Upper lobe of left lung (tissue), 6 donors: ENCODE measurements at places on chromosomes 3 and 15. TPM values are rescaled to one million over a fixed set of nuclear protein-coding genes. Genes with fewer than 3 reads are reported as not detected.

The POLR2M gene
- 102 TPM for total RNA-seq

GRCh38 chr3:122397201-122397600 lies 13.2 kb downstream of the FAM162A start:
- no peaks in the 10 kb centered on the region for H3K4me1 ChIP-seq
- no peak overlapping the region for H3K27ac ChIP-seq
- no peaks in the 10 kb centered on the region for H3K36me3 ChIP-seq
- DNase-seq, result no peak
- no peak overlapping the region for H3K4me3 ChIP-seq

GRCh38 chr3:169813757-169814517 lies 1.2 kb upstream of the LRRC34 start:
- no peaks in the 10 kb centered on the region for H3K36me3 ChIP-seq
- H3K4me1 ChIP-seq, result peaks cover 26% of the 10 kb centered on the region
- H3K27me3 ChIP-seq, result no peaks in the 10 kb centered on the region
- H3K27ac ChIP-seq, result no peak overlapping the region
- peak overlapping the region; percentile 76 for H3K4me3 ChIP-seq

DNA sequence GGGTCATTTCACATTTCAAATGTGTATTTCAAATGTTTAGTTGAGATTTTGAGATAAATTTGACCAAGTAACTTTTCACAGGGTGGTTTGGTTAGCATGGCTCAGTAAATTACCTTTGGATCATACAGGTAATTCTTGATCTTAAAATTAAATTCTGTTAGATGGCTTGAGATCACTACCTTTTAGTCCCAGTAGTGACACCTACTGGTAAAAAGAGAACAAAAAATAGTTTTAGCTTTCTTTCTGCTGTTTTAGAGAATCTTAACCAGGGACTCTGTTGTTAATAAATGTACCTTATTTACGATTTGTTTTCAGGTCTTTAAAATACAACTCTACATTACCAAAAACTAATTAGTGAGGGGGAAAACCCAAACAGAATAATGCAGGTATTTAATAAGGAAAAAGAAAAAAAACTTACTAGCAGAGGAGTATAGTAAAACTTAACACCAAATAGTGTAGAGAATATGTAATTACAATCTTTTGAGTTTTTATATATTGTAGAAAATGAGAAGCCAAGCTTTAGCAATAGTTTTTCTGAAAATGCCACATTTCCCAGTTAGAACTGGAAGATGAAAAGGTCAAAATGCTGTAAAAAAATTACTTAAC lies 620.3 kb upstream of the AGTR1 start:
- no peaks in the 10 kb centered on the region for H3K4me1 ChIP-seq
- H3K36me3 ChIP-seq, result no peaks in the 10 kb centered on the region
- no peak overlapping the region for H3K4me3 ChIP-seq
- H3K27ac ChIP-seq, result no peak overlapping the region
- DNase-seq, result no peak

The LEKR1 gene
- 9.1 TPM for total RNA-seq

GRCh38 chr15:82680200-82681102 lies 29.2 kb downstream of the AP3B2 start:
- no peaks in the 10 kb centered on the region for H3K36me3 ChIP-seq
- no peak overlapping the region for H3K27ac ChIP-seq
- H3K4me3 ChIP-seq, result peak overlapping the region; percentile 31
- DNase-seq, result peak; percentile 78
- peaks cover 7% of the 10 kb centered on the region for H3K4me1 ChIP-seq

DNA sequence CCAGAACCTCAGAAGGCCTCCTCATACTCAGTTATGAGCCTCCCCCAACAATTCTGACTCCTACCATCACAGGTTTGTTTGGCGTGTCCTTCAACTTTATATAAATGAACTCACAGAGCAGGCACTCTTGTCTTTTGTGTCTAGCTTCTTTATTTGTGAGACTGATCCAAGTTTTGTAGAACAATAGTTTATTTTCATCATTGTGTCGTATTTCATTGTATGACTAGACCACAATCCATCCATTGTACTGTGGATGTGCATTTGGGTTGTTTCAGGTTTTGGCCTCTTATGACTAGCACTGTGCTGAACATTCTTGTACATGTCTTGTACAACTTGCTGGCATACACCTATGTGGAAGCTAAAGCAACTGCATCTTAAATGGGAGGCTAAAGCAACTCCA lies 292.8 kb upstream of the LYSMD4 start:
- H3K36me3 ChIP-seq, result no peaks in the 10 kb centered on the region
- no peaks in the 10 kb centered on the region for H3K27me3 ChIP-seq
- DNase-seq, result no peak

DNA sequence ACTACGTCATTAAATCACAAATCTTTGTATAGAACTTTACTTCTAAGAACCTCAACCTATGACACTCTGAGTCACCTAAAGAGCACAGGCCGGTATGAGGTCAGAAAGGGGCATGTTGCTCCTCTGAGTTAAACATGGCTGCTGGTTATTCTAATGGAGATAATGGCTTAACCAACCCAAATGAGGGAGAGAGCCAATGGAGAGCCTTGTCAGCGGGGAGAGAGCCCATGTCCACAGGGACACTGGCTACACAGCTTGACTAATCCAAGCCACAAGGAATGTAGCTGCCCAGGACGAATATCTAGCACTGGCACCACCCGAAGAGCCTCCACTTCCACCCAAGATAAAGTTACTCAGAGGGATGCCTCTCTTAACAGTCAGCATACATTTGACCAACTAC lies 77.0 kb upstream of the STAC start:
- DNase-seq, result no peak
- H3K36me3 ChIP-seq, result no peaks in the 10 kb centered on the region
- H3K4me1 ChIP-seq, result no peaks in the 10 kb centered on the region
- no peak overlapping the region for H3K27ac ChIP-seq
- no peaks in the 10 kb centered on the region for H3K27me3 ChIP-seq
- H3K4me3 ChIP-seq, result no peak overlapping the region

The ANKRD63 gene
- not detected for total RNA-seq

DNA sequence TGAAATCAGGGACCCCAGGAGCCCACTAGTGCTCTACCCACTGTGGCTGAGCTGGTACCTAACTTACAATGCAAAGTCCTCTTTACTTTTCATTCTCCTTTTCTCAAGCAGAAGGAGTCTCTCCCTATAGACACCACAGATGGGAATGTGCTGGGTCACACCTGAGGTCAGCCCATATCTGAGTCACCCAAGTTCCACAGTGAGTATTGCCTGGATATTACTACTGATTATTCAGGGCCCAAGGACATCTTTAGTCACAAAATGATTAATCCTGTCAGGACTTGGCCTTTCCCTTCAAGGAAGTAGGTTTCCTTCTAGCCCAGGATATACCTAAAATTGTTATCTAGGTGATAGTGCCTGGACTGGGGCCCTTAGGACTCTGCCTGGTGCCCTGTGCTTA lies 1305.2 kb downstream of the SI start:
- H3K27ac ChIP-seq, result no peak overlapping the region
- H3K27me3 ChIP-seq, result no peaks in the 10 kb centered on the region
- no peaks in the 10 kb centered on the region for H3K36me3 ChIP-seq
- no peak for DNase-seq
- H3K4me1 ChIP-seq, result no peaks in the 10 kb centered on the region
- H3K4me3 ChIP-seq, result no peak overlapping the region

DNA sequence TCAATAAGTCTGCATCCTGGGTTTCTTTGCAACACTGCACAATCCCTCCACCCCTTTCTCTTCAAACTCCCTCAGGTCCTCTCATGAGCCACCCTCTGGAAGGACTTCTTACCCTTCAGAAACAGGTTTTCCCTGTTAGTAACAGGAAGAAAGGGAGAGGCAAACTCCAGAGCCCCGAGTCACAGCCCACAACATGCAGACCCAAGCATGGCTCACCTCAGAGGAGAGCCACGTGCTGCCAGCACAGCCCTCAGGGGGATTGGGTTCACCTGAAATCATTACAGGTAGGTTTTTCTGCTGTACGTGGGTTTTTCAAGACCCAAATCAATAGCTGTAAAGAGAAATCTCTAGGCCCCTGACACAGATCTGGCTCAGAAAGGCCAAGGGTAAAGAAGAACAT lies 359.7 kb upstream of the ATP10A start:
- H3K27me3 ChIP-seq, result no peaks in the 10 kb centered on the region
- no peaks in the 10 kb centered on the region for H3K4me1 ChIP-seq
- no peak for DNase-seq
- H3K27ac ChIP-seq, result no peak overlapping the region

- H3K4me3 ChIP-seq, result no peak overlapping the region
- no peak for DNase-seq
- H3K27ac ChIP-seq, result no peak overlapping the region
- H3K4me1 ChIP-seq, result no peaks in the 10 kb centered on the region
- H3K27me3 ChIP-seq, result no peaks in the 10 kb centered on the region
- no peaks in the 10 kb centered on the region for H3K36me3 ChIP-seq
Measured at GRCh38 chr3:179113903-179114302, 34.3 kb upstream of the PIK3CA start.
